ENCODE measurements at places on chromosomes 16 and 17.

DNA sequence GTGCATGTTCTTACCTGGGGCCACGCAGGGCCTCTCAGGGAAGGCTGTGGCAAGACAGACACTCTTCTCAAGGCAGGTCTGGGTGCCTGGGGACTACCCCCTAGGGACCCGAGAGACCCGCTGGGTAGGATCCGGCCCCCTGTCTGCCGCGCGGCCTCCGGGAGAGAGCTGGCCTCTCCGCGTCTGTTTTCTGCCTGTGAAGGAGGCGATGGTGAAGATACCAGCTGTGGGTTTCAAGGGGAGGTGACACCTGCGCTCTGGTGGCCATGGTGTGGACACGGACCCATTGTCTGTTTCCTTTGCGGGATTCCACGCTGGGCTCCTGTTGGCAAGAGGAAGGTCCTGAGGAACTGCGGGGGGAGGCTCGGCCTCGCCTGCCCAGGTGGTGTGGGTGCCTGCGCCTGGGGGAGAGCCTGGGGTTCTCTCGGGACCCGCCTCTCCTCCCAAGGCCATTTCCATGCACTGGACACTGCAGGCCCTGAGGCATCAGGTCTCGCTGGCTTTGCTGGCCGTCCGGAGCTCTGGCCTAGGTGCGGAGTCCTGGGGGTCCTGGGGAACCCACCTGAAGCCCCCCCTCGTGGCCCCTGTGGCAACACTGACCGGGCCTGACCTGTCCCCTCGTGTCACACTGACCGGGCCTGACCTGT lies 12.2 kb upstream of the METRNL start:
- DNase-seq, result no peak

GRCh38 chr17:63190821-63191370 lies 224.9 kb downstream of the TANC2 start:
- DNase-seq, result no peak

- DNase-seq, result no peak
Observed at GRCh38 chr17:4610656-4611055, 26.3 kb downstream of the SMTNL2 start.

- DNase-seq, result no peak
Observed at GRCh38 chr17:50354776-50355175, 8.8 kb downstream of the XYLT2 start.

DNA sequence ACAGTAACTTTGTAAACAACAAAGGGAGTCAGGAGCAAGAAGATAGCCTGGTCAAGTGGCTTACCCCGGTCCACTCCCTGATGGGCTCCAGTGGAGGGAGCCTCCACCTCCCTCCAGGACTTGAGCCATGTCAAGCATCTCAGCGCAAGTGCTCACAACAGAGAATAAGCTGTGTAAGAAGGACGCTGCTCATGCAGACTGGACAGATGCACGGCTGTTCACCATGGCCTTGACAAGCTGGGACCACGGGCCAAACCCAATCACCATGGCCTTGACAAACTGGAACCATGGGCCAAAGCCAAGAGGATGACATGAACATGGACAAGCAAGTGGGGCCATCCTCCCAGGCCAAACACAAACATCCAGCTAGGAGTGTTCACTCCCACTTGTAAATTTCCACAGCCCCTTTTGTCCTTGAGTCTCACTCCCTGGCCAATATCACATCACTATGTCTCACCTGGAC lies 3.4 kb upstream of the PITPNM3 start:
- no peak for DNase-seq

DNA sequence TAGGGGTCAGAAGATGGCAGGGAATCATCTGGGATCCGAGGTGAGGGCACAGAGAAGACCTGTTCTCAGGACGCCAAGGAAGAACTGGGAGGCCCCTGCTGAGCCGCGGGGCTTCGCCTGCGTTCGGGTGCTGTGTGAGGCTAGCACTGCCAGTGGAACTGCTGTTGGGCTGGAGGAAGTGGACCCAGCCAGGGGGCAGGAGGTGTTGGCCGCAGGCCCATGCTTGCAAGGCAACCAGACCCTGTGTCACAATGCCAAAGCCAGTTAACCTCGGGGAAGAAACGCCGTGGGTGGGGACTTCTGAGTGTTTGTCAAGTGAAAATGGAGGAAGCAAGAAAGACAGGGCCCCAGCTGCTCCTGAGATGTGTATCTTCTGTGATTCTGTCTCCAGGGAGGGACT lies 185.5 kb downstream of the LGALS9B start:
- peak; percentile 44 for DNase-seq

- DNase-seq, result no peak
Observed at GRCh38 chr17:48561884-48562810, 16.0 kb downstream of the HOXB4 start.

- no peak for DNase-seq
Observed at GRCh38 chr16:19639986-19640421, 78.0 kb downstream of the KNOP1 start.

DNA sequence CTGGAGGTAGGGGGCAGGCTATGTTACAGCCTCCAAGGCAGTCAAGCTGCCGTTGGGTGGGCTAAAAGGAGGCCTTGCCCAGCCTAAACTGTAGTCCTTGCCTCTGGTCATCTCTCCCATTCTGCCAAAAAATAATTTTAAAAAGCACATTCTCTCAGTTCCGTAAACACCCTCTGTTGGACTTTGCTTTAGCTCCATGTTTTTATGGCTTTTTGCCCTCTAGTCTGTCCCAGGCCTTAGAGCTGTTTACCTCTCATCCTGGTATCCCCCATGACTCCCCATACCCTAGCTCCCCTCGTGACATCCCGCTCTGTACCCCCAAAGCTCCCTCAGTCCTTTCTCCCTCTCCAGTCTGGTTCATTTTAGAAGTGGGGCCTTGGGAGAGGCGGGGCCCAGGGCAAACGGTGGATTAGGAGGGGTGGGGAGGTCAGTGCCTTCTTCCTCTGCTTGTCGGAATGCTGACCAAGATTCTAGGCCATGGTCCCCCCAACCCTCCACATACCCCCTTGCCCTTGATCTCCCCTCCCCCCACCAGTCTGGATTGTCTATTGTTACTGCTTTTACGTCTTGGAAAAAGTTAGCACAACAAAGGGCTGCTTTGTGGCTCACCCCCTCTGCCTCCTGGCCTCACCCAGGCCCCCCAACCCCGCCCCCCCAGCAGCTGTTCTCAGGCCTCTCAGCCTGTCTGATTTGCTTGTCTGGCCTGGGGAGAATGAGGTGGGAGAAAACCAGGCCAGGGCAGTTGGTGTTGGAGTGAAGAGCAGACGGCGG lies 18.4 kb downstream of the GJD3 start:
- DNase-seq, result no peak

- no peak for DNase-seq
Observed at GRCh38 chr17:57622683-57623433, 122.2 kb downstream of the CCDC182 start.

DNA sequence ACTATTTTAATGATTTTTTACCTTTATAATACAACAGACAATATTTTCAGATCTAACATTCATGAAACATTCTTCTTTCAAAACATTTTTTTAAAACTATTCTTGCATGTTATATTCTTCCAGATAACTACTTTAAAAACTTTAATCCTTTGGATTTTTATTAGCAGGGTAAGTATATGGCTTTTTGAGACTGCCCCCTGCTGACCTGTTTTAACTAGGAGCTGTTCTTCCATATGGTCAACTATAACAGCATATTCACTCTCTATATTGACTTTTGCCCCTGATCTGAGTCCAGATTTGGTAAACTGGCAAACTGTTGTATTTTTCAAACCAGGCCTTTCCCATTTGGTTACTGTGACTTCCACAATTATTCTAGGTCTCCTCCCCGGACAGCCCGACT lies 16.5 kb downstream of the ZNF18 start:
- DNase-seq, result no peak

- no peak for DNase-seq
Observed at GRCh38 chr17:13016881-13017654, 759 bp downstream of the ELAC2 start.

DNA sequence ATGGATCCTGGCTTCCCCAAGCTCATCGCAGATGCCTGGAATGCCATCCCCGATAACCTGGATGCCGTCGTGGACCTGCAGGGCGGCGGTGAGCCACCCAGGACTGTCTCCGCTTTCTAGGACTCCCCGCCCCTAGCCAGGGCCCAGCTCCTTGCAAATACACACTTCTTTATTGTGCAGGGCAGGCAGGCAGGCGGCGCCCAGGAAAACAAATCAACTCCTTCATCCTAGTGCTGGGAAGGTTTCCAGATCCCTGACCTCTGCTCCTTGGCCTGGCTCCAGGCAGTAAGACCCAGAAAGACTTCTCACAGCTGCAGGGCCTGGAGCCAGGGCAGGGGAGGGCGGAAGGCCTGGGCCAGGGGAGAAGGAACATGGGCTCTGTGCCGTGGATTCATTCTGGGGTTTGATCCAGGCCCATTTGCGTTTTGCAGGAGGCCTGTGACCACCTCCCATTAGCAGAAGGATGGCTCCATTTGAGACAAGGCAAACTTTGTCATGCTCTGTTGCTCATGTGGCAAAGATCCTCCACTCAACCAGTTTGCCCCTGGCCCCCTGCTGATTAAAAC lies 6.0 kb upstream of the LPCAT2 start:
- DNase-seq, result no peak

GRCh38 chr17:17467720-17468119 lies 9.1 kb upstream of the MED9 start:
- DNase-seq, result no peak

DNA sequence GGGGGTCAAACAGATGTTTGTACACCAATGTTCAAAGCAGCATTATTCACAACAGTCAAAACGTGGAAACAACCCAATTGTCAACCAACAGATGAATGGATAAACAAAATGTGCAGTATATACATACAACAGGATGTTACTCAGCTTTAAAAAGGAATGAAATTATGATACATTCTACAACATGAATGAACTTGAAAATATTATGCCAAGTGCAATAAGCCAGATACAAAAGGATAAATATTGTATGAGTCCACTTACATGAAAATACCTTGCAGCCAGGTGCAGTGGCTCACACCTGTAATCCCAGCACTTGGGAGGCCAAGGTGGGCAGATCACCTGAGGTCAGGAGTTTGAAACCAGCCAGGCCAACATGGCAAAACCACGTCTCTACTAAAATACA lies 39.9 kb downstream of the UBE2G1 start:
- no peak for DNase-seq

- DNase-seq, result no peak
Observed at GRCh38 chr17:5164436-5164835, 27.2 kb downstream of the ZNF594 start.

DNA sequence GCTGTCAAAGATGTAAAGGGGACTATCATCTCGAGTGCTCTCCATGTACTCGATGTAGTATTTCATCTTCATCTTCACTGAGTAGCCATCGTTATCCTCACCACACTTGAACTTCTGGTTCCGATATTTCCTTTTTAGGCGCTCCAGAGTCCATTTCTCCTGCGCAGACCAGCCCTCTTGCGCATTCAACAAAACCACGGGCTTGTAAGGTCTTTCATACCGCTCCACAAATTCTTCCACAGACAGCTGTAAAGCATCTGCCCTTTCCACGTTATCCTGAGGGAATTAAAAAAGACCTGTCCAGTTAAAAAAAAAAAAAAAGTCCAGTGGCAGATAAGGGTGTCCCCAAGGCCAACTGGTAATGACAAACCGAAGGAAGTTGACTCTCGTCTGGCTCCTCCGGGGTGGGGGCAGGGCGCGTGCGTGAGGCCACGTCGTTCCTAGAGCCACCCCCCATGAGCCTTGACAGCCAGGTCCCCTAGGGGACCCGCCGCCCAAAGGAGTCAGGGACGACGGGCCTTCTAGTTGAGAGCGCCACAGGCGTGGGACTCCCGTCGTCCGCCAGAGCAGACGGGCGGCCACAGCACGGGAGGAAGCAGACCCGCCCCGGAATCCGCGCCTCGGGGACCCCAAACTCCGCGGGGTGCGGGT lies 701 bp downstream of the JMJD6 start:
- peak; percentile 74 for DNase-seq

GRCh38 chr17:82216301-82217119 lies 3.9 kb upstream of the CCDC57 start:
- DNase-seq, result peak; percentile 88

DNA sequence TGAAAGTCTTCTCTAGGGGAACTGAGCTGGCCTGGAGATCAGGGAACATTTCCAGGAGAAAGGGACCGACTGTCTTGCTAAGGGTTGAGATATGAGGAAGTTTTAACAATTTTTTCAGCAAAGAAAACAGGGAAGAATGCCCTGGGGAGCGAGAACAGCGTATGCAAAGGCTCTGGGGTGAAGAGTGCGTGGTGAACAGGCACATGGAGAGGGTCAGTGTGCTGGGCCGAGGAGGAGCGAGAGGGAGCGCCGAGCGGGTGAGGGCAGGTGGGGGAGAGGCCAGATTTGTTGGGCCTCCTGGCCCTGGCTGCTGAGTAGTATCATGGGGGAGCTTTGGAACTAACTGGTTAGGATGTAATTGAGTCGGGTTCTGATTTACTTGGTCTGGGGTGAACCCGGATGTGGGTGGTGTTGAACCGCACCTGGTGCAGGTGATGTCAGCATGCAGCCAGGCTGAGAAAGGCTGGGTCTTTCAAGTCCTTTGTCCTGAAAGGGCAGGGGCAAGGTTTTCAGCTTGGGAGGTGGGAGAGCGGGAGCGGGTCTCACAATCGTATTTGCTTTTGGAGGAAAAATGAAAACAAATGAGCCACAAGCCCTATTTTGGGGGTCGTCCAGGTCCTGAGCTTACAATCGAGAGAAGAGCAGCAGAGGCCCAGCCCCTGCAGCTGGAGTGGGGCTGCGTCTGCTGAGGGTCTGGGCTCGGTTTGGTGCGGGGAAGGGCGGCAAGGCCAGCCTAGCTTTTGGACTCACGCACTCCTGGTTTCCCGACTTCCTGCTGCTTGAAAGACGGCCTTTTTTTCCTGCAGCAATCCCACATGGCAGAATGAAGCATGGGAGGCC lies 11.1 kb upstream of the WFDC1 start:
- no peak for DNase-seq

GRCh38 chr17:36702636-36703035 lies 101.3 kb downstream of the MRM1 start:
- DNase-seq, result no peak

DNA sequence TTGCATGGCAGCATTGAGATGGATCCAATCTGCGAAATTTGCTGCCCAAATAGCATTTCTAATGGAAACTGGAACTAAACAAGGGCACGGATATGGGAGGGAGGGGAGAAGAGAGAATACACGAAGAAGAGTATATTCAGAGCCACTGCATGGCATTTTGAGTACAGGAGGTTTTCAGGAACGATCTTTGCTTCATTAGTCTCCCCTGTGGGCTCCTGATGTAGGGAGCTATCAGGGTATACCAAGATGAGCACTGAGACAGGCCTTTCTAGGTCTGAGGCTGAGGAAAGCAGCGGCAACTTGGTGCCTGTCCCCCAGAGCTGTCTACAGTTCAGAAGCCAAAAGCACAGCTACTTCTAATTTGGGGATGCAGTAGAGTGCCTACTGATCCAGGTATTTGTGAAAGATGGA lies 257.7 kb upstream of the PMFBP1 start:
- DNase-seq, result no peak

- DNase-seq, result peak; percentile 72
Observed at GRCh38 chr17:5097101-5097834, 14.4 kb downstream of the ZNF232 start.

All from CD4-positive, alpha-beta T cell treated with Interleukin-1 beta for 1 hour (primary cell).